ENCODE measurements at places on chromosomes 12 and 14. TPM values are rescaled to one million over a fixed set of nuclear protein-coding genes. Genes with fewer than 3 reads are reported as not detected.

Gene NR1H4
- total RNA-seq, result not detected

- no peaks in the 10 kb centered on the region for H3K36me3 ChIP-seq
- H3K4me3 ChIP-seq, result peak overlapping the region; percentile 66
- no peaks in the 10 kb centered on the region for H3K27me3 ChIP-seq
- H3K4me1 ChIP-seq, result peaks cover 13% of the 10 kb centered on the region
- DNase-seq, result peak; percentile 72
These were observed 21.0 kb downstream of the SLC25A29 start for GRCh38 chr14:100285021-100285912.

- H3K27me3 ChIP-seq, result no peaks in the 10 kb centered on the region
- no peaks in the 10 kb centered on the region for H3K36me3 ChIP-seq
- no peak overlapping the region for H3K4me3 ChIP-seq
- DNase-seq, result no peak
These were observed 39.4 kb downstream of the ZFHX2 start for GRCh38 chr14:23512156-23512555.

- no peak for DNase-seq
- no peak overlapping the region for H3K27ac ChIP-seq
- H3K36me3 ChIP-seq, result peaks cover 3% of the 10 kb centered on the region
These were observed 15.7 kb downstream of the MLXIP start for GRCh38 chr12:122094137-122094734.

- peaks cover 1% of the 10 kb centered on the region for H3K4me1 ChIP-seq
- H3K27ac ChIP-seq, result no peak overlapping the region
- H3K36me3 ChIP-seq, result peaks cover 5% of the 10 kb centered on the region
- H3K4me3 ChIP-seq, result no peak overlapping the region
These were observed 8.9 kb downstream of the RFLNA start for GRCh38 chr12:124303579-124304313.

DNA sequence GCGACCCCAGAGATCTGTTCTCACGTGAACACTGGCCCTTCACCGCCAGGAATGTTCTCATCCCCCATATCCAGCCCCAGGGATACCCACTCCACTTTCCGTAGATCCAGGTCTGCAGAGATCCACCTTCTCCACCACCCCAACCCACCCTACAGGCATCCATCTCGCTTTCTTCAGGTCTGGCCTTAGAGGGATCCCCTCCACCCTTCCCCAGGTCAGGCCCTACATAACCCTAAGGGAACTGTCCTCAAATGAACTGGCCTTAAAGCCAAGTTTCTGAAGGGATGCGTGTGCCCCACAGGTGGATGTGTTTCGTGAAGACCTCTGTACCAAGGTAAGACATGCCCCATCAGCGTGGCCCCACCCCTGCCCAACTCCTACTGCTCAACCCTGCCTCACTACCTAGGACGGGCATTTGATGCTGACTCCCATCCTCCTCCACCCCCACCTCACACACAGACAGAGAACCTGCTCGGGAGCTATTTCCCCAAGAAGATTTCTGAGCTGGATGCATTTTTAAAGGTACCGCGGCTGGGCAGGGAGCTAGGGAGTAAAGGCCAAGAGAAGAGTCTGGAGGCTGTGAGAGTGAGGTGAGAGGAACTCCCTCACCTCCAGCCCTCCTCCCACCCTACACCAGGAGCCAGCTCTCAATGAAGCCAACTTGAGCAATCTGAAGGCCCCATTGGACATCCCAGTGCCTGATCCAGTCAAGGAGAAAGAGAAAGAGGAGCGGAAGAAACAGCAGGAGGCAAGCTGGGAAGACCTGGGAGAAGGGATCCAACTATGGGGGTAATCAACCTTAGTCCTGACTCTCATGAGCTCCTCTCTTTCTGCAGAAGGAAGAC, 912 bp downstream of the PSME1 start:
- H3K27ac ChIP-seq, result peak overlapping the region; percentile 20
- H3K4me1 ChIP-seq, result peaks cover 27% of the 10 kb centered on the region
- DNase-seq, result no peak

DNA sequence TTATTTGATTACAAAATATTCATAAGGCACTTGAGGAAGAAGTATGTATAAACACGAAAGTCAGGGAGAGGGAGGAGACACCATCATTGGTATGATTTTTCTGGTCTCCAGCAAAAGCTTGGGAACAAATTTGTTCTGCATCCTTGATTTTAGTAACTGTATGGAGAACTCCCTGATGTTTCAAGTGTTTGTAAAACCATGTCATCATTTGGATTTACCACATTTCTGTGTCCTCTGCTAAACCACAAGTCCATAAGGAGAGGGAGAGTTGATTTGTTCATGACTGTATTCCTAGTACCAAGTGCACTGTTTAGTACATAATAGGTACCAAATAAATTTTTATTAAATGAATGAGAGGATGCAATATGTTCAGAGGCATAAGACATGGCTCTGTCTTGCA, 181.1 kb downstream of the BTG1 start:
- no peak for DNase-seq
- no peaks in the 10 kb centered on the region for H3K27me3 ChIP-seq
- peaks cover 10% of the 10 kb centered on the region for H3K4me1 ChIP-seq
